ENCODE measurements at places on chromosomes 3 and 15.

GRCh38 chr3:136750209-136750896 lies 1.8 kb downstream of the STAG1 start:
- DNase-seq, result no peak

GRCh38 chr3:61118830-61119229 lies 132.4 kb downstream of the FHIT start:
- DNase-seq, result no peak

DNA sequence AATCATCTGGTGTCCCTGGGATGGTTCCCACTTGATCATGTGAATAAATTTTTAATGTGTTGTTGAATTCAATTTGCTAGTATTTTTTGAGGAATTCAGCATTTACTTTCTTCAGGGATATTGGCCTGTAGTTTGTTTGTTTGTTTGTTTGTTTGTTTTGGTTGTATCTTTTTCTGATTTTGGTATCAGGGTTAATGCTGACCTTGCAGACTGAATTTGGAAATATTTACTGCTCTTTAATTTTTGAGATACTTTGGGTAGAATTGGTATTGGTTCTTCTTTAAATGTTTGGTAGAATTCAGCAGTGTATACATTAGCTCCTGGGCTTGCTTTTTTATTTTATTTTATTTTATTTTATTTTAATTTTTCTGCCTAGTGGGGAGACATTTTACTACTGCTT lies 803.7 kb downstream of the NAALADL2 start:
- DNase-seq, result no peak

DNA sequence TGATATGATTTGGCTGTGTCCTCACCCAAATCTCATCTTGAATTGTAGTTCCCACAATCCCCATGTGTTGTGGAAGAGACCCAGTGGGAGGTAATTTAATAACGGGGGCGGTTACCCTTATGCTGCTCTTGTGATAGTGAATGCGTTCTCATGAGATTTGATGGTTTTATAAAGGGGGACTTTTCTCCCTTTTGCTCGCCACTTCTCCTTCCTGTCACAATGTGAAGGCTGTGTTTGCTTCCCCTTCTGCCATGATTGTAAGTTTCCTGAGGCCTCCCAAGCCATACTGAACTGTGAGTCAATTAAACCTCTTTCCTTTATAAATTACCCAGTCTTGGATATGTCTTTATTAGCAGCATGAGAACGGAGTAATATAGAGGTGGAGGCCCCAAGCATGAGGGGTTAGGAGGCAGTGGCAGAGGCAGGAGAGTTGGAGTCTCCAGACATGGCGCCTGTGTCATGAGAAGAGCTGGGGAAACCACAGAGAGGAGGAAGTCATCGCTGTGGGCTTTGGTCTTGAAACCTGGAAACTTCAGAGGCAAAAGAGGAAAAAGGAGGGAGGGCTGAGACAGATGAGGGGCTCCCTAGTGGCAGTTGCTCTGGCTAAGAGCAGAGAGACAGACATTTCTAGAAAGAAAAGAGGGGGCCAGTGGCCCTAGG lies 107.8 kb upstream of the VEPH1 start:
- no peak for DNase-seq

- DNase-seq, result peak; percentile 89
Observed at GRCh38 chr15:39919748-39920509, at the start of gene GPR176. Gene GPR176, minus strand, starts transcription at chr15:39920266. Its CDS starts 240 bp downstream, at chr15:39920026.
